ENCODE measurements at places on chromosomes 12 and 14.

GRCh38 chr12:112538740-112539139 lies 120.0 kb downstream of the PTPN11 start:
- no peak for DNase-seq

- DNase-seq, result no peak
These were observed 175.8 kb upstream of the NPAS3 start for GRCh38 chr14:32762886-32763285.

DNA sequence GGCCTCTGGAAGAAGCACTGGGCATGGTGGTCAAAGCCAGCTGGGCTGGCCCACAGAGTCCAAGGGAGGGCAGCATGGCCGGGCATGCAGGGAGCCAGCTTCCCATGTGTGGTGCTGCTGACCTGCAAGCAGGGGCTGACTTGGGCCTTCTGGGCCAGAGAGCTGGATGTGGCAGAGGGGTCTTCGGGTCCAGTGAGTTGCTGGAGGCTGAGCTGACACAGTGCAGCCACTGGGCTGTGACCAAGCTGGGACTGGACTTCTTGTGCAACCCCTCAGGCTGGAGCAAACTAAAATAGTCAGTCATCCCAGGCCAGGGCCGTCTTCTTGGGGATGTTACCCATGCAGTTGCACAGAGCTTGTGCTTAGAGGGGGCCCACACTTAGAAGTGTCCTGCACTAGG lies 7.3 kb upstream of the RIN3 start:
- DNase-seq, result no peak

- no peak for DNase-seq
These were observed 58.6 kb downstream of the TBX3 start for GRCh38 chr12:114625294-114625851.

GRCh38 chr14:102889615-102890014 lies 32.8 kb upstream of the AMN start:
- no peak for DNase-seq

DNA sequence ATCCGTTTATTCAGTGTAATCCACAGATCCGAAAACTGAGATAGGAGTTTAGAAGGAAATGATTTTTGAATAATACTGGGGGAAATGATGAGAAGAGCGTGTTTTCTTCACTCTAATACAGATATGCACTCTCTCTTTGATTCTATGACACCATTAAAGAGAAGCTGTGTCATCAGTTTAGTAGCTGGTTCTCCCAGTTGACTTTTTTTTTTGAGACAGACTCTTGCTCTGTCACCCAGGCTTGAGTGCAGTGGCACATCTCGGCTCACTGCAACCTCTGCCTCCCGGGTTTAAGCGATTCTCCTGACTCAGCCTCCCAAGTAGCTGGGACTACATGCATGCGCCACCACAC lies 48.4 kb upstream of the EML1 start:
- DNase-seq, result no peak

DNA sequence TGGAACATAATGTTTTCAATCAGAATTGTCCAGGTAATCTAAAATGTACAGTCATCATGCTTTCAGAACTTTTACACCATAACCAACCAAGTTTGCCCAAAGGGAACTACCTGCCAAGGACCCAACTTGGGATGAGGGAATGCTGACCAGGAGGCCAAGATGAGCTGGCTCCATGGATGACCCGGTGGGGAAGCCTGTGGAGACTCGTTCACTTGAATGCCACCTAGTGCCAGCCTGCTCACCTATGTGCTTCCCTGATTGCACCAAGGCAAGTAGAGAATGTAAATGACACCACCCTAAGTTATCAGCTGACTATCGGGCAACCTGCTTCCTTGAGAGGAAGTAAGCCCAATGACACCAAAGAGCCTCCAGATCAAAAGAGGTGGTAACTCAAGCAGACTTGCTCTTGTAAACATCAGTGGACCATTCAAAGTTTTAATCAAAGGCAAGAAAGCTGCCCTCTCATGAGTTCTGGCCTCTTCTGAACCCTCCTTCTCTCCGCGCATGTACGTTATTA lies 137.3 kb downstream of the TTC7B start:
- DNase-seq, result no peak

DNA sequence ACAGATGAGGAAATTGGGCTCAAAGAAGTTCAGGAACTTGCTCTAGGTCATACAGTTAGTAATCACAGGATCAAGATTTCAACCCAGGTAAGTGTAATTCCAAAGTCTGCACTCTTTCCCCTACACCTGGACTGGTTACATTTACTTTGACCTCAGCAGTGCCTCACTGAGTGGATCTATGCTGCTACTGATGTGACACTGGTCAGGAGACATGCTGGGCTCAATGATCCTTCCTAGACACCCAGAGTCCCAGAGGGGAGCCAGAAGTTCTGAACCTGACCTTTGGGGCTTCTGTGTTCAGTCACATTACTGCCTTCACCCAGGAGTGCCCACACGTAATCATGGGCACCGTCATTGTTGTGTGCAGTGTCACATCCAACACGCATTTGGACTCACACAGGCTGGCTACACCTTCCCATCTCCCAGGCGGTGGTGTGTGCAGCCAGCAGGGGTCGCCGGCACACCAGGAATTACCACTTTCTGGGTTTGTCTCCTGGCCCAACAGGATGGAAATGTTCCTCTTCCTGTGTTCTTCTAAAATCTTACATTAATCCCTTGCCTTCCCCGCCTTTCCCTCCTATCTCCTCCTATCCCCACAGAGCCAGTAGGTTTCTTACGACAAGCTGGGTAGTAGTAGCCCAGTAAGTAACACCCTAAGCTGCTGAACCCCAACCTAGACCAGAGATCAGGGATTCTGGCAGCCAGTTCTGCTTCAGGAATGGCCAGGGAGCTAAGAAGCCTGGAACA lies 25.6 kb downstream of the CALCOCO1 start:
- DNase-seq, result peak; percentile 65

DNA sequence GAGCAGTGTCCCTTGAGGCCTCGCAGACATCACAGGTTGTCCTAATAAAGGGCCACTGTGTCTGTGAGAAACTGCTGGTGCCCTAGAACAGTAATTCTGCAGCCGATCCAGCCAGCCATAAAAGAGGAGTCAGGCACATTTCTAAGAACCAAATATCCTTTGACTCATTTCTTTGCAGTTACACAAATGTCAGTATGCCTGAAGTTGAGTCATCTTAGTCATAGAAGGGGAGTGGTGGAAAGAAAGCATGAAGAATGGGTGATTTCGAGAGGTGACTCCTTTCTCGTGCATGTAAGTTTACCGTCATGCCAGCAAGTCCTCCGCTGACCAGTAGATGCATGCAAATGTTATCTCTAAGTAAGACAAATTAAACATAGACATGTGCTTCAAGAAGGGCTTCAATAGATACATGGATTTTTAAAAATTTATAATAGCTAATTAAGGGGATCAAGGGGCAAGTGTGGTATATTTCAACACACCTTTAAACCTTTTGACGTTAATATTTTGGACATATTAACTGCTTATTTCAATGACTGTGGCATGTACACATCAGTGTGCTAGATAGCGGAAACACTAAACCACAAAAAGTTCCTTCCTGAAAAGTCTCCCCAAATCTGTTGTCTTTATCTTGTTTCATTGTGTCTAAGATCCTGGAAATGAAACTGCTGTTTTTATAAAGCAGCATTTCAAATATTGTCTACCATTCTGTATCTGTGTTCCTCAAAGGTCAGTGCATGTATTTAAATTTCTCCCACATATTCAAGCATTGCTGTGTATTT lies 497.4 kb downstream of the NPAS3 start:
- no peak for DNase-seq

GRCh38 chr12:93813972-93814821 lies 137.0 kb downstream of the CRADD start:
- peak; percentile 87 for DNase-seq

DNA sequence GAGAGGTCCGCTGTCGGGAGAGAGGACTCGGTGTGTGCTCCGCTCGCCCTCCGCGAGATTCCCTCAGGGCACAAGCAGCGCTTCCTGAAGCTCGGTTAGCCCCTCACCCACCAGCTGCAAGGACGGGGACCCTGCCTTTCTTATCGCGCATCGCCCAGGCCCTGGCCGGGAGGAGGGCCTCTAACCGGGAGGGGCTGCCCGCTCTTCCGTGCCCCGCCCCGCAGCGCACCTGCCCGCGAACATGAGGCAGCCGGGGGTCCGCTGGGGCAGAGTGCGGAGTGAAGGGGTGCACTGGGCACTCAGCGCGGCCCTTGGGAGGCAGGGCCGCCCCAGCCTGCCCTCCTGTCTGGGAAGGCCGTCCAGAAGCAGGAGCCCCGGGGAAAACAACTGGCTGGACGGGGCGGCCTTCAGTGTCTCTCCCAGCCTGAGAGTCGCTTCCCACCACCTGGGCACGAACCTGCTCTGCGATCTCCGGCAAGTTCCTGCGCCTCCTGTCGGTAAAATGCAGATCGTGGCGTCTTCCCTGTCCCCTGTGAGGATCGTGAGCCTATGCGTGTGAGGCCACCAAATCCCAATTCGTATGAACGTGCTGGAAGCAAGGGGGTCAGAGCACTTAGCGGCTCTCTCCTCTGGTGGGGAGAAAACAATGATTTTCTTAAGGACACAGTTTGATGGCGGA lies 28.0 kb upstream of the ADIPOR2 start:
- no peak for DNase-seq

GRCh38 chr14:87805315-87805723 lies 187.7 kb downstream of the GALC start:
- peak; percentile 9 for DNase-seq

Data from globus pallidus (tissue), 1 donor.